ENCODE measurements at places on chromosomes 2 and 18.
A peak's percentile ranks its signal among the peaks of the same experiment; 100 is the strongest.

DNA sequence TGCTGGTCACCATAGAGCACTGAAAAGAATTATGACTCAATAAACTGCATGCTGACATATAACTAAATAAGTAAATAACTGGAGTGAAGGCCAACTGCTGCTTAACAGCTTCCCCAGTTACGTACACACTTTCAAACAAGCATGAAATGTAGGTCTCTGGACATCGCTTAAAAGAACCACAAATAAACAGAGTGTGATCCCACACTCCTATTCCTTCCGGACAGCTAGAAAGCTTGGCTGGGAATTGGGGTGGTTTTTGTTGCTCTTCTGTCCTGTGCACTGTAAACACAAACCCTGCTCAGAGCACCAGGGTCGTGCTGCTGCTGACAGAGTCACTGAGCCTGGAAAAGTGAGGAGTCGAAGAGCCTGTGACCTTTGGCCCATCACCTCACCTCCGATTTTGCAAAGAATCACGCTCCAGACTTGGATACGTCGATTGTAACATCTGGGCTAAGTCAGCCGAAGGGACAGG is 162.7 kb upstream of the NT5C1B start:
- peaks cover 2% of the 10 kb centered on the region for H3K36me3 ChIP-seq
- peak overlapping the region; percentile 9 for H3K27ac ChIP-seq
- peaks cover 18% of the 10 kb centered on the region for H3K4me1 ChIP-seq
- H3K4me3 ChIP-seq = no peak overlapping the region
- DNase-seq = no peak

GRCh38 chr2:3594493-3595281 is at the start of gene COLEC11:
TSS of gene COLEC11 (plus strand) at chr2:3595112. CDS start at chr2:3604341, 9,229 bp downstream.
- peaks cover 15% of the 10 kb centered on the region for H3K4me1 ChIP-seq
- peak within 1 kb of the TSS; percentile 78 for H3K27ac ChIP-seq
- peak within 1 kb of the TSS; percentile 47 for H3K4me3 ChIP-seq
- H3K36me3 ChIP-seq = peaks cover 12% of the 10 kb centered on the region

GRCh38 chr18:66916834-66917233 is 312.9 kb upstream of the CDH19 start:
- H3K36me3 ChIP-seq = no peaks in the 10 kb centered on the region
- no peaks in the 10 kb centered on the region for H3K4me1 ChIP-seq
- no peak overlapping the region for H3K4me3 ChIP-seq
- no peaks in the 10 kb centered on the region for H3K27me3 ChIP-seq
- DNase-seq = no peak
- H3K27ac ChIP-seq = no peak overlapping the region

DNA sequence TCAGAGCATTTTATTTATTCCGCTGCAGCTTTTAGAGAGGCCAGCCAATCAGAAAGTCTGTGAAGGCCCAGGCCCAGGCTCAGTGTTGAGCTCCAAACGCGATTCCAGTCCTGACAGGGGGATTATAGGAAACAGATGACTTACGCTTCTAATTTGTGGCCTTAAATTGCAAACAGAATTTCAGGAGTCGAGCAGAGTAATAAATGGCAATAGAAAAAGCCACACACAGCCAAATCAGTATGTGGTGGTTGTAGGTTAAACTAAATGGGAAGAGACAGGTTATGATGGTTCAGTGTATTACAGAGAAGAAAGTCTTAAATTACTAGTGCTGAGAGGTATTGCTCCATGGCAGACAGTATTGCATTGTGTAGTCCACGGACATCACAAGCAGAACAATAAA is 131.0 kb upstream of the ZEB2 start:
- H3K4me1 ChIP-seq = peaks cover 37% of the 10 kb centered on the region
- peak overlapping the region; percentile 51 for H3K27ac ChIP-seq
- no peak for DNase-seq
- no peaks in the 10 kb centered on the region for H3K27me3 ChIP-seq
- H3K4me3 ChIP-seq = no peak overlapping the region
- H3K36me3 ChIP-seq = no peaks in the 10 kb centered on the region

GRCh38 chr2:130755256-130756052 is at the start of gene AMER3:
TSS of gene AMER3 (plus strand) at chr2:130755540. CDS start at chr2:130762073, 6,533 bp downstream.
- no peak within 1 kb of the TSS for H3K27ac ChIP-seq
- no peak for DNase-seq
- H3K36me3 ChIP-seq = no peaks in the 10 kb centered on the region
- peak within 1 kb of the TSS; percentile 58 for H3K4me3 ChIP-seq
- peaks cover 2% of the 10 kb centered on the region for H3K4me1 ChIP-seq
- peaks cover 83% of the 10 kb centered on the region for H3K27me3 ChIP-seq

- H3K27me3 ChIP-seq = no peaks in the 10 kb centered on the region
- peaks cover 3% of the 10 kb centered on the region for H3K4me1 ChIP-seq
- H3K27ac ChIP-seq = no peak overlapping the region
- no peak for DNase-seq
- H3K36me3 ChIP-seq = peaks cover 2% of the 10 kb centered on the region
Measured at GRCh38 chr2:220293966-220294365, 666.5 kb downstream of the SLC4A3 start.

- H3K27me3 ChIP-seq = no peaks in the 10 kb centered on the region
- DNase-seq = no peak
- H3K4me1 ChIP-seq = peaks cover 13% of the 10 kb centered on the region
- H3K36me3 ChIP-seq = peaks cover 36% of the 10 kb centered on the region
- H3K4me3 ChIP-seq = no peak overlapping the region
- H3K27ac ChIP-seq = no peak overlapping the region
Measured at GRCh38 chr2:187497140-187497539, 49.1 kb upstream of the CALCRL start.

DNA sequence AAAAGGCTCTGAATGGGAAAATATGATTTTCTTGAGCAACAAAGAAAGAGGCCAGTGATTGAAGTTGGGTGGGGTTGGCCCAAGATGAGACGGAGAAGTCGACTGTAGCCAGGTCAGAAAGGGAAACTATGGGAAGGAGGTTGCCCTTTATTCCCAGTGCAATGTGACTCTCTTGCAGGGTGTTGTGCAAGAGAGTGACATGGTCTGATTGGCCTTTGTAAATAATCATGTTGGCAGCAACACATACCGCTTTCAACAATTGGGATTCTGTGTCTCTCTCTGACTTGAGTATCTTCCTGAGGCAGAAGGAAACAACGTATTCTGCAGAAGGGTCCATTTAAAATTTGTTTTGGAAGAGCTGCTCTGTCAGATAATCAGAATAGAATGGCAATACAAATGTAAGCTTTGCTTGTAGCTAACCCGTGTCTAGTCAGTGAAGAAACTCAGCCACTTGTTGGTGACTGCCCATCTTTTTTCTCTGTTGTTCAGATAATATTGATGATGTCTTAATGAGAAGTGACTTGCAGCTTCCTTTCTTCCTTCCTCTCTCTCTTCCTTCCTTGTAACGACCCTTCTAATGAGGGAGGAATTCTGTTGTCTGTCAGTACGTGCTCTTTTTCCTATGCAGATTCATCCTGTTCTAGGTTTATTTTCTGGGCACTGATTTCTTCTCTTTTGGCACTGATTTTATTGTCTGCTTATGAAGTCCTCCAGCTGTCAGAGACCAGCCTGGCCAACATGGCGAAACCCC is 311.0 kb upstream of the FAM98A start:
- H3K27ac ChIP-seq = no peak overlapping the region
- DNase-seq = no peak
- H3K27me3 ChIP-seq = no peaks in the 10 kb centered on the region
- H3K4me1 ChIP-seq = no peaks in the 10 kb centered on the region

DNA sequence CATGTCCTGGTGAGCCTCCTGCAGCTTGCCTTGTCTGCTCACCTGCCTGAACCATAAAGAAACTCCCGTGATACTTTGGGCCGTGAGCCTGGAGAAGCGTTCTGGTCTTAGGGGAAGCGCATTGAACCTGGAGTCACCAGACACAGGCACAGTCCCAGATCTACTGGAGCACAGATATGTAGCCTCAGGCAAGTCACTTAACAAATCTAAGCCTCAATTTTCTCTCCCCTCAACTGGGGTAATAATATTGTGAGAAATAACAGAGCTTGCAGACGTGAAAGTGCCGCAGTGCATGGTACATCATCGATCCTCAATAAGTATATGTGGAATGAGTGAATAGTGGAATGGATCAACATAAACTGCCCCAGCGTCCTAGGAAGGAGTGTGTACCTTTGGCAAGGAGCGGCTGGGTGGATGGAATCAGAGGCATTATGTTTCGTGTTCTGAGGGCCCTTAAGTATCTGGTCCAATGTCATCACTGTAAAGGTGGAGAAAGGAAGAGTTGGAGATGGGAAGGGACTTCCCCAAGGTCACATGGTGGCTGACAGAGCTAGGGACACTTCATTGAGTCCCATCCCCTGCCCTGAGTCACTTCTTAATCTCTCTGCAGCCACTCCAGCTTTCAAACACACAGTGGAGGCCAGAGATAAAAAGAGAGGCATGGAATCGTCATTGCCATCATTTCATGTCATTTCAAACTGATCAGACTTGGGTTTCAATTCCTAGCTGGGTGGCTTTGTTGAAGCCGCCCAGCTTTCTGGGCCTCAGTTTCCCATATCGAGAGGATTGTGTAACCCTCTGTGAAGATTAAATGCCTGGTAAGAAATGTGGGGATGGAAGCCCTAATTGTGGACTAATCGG is 172.4 kb downstream of the DDX1 start:
- no peak overlapping the region for H3K27ac ChIP-seq
- H3K36me3 ChIP-seq = no peaks in the 10 kb centered on the region
- H3K4me3 ChIP-seq = no peak overlapping the region

GRCh38 chr2:118431997-118432396 is 343.7 kb downstream of the INSIG2 start:
- DNase-seq = no peak
- no peaks in the 10 kb centered on the region for H3K36me3 ChIP-seq
- H3K27ac ChIP-seq = peak overlapping the region; percentile 47

- DNase-seq = no peak
- H3K4me1 ChIP-seq = peaks cover 46% of the 10 kb centered on the region
- no peaks in the 10 kb centered on the region for H3K27me3 ChIP-seq
- no peak overlapping the region for H3K4me3 ChIP-seq
- peaks cover 5% of the 10 kb centered on the region for H3K36me3 ChIP-seq
Measured at GRCh38 chr2:164735309-164735919, 106.2 kb downstream of the COBLL1 start.

DNA sequence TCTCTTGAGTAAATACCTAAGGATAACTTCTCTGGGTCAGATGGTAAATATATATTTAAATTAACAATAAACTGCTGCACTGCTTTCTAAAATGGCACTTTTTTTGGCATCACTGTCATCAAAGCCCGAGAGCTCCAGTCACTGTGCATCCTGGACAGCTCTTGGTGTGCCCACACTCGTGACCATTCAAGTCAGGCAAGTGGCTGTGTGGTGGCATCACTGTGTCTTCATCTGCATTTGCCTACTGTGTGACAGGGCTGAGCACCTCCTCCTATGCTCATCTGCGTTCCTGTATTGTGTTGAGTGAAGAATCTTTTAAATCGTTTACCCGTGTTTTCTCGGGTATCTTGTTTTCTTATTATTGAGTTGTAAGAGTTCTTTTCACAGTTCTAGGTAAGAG is 568.1 kb upstream of the SALL3 start:
- no peak overlapping the region for H3K4me3 ChIP-seq
- no peaks in the 10 kb centered on the region for H3K36me3 ChIP-seq
- no peak for DNase-seq

DNA sequence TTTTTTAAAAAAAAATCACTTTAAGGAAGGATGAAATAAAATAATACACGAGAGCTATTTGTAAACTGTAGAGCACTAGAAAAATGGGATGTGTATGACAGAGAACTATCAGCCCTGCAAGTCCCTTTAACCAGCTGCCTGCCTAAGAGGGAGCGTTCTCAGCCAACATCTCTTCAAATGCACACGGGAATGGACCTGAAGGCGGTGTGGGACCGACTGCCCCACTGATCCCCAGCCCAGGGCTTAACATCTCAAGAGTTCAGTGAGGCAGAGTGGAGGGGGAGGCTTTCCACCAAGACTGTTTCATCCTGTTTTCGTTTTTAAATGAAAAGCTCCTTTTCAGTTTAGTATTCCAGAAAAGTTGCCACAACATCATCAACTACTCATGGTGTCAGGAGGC is 2.2 kb downstream of the INPP4A start:
- H3K4me3 ChIP-seq = no peak overlapping the region
- H3K36me3 ChIP-seq = no peaks in the 10 kb centered on the region

DNA sequence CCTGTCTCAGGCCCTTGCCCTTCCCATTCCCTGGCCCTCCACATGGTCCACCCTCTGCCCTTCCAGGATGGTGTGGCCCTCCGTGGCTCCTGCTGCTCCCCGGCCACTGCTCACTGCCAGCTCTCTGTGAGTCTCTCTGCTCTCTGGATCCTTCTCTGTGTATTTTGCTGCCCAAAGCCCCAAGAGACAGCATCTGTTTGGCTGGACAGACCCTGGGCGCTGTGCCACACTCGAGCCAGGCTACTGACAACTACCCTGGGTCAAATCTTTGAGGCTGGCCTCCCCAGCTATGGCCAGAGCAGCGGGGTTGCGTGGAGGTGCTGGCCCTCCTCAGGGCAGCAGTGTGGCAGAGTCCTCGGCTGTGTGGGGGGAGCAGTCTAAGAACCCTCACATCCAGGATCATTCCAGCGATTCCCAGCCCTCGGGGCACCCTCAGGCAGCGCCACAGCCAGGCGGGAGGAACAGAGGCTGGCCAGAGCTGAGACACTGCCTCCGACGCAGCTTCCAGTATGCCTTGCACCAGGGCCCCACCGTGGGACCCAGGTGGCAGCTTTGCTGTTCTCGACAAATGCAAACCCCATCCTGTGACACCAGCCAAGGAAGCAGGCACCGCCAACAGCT is 139.4 kb upstream of the GLI2 start:
- no peaks in the 10 kb centered on the region for H3K36me3 ChIP-seq
- H3K27me3 ChIP-seq = peaks cover 4% of the 10 kb centered on the region
- no peak for DNase-seq

GRCh38 chr18:59055345-59056032 is 84.2 kb upstream of the SEC11C start:
- no peak overlapping the region for H3K27ac ChIP-seq
- H3K36me3 ChIP-seq = no peaks in the 10 kb centered on the region
- H3K4me1 ChIP-seq = peaks cover 20% of the 10 kb centered on the region
- H3K27me3 ChIP-seq = no peaks in the 10 kb centered on the region

GRCh38 chr2:199851501-199851810 is 464 bp upstream of the FTCDNL1 start:
- H3K27me3 ChIP-seq = peaks cover 71% of the 10 kb centered on the region
- H3K27ac ChIP-seq = peak overlapping the region; percentile 59
- peaks cover 9% of the 10 kb centered on the region for H3K4me1 ChIP-seq
- peak overlapping the region; percentile 84 for H3K4me3 ChIP-seq

DNA sequence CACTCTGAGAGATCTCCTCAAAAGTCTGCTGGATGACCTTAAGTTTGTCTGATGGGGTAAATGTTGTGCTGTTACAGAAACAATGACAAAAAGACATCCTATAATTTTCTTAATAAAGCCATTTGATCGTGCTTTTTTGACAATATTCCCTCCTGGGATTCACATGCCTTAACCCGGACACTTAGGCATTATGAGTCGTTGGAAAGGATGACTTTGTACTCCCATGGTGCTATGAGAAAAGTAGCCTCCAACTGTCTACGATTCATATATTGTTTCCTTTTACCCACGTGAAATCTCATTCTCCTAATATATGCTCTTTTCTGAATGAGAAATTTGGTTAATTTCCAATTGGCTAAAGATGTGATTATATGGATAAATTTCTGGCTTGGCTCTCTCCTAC is 6.1 kb upstream of the MPP4 start:
- H3K36me3 ChIP-seq = peaks cover 42% of the 10 kb centered on the region
- no peaks in the 10 kb centered on the region for H3K27me3 ChIP-seq
- H3K4me3 ChIP-seq = no peak overlapping the region

- no peak for DNase-seq
- H3K4me3 ChIP-seq = no peak overlapping the region
- no peak overlapping the region for H3K27ac ChIP-seq
- H3K4me1 ChIP-seq = peaks cover 5% of the 10 kb centered on the region
Measured at GRCh38 chr18:46294318-46294717, 190.1 kb downstream of the HAUS1 start.

GRCh38 chr18:37566479-37567060 is 972 bp upstream of the CELF4 start:
- H3K36me3 ChIP-seq = no peaks in the 10 kb centered on the region
- H3K27me3 ChIP-seq = peaks cover 93% of the 10 kb centered on the region
- peak; percentile 49 for DNase-seq
- no peak overlapping the region for H3K27ac ChIP-seq
- peak overlapping the region; percentile 76 for H3K4me3 ChIP-seq

All from mesothelial cell of epicardium (in vitro differentiated cells).